A172 (cell line): ENCODE measurements at places on chromosomes 16 and 17.
A peak's percentile ranks its signal among the peaks of the same experiment; 100 is the strongest.

- DNase-seq = no peak
Measured at GRCh38 chr16:85657996-85658395, 30.8 kb downstream of the GINS2 start.

GRCh38 chr16:61148930-61149329 is 887.3 kb downstream of the CDH8 start:
- no peak for DNase-seq

- no peak for DNase-seq
Measured at GRCh38 chr17:37478187-37478586, 11.5 kb upstream of the DUSP14 start.

GRCh38 chr16:52591934-52592592 is 45.1 kb upstream of the TOX3 start:
- DNase-seq = no peak

DNA sequence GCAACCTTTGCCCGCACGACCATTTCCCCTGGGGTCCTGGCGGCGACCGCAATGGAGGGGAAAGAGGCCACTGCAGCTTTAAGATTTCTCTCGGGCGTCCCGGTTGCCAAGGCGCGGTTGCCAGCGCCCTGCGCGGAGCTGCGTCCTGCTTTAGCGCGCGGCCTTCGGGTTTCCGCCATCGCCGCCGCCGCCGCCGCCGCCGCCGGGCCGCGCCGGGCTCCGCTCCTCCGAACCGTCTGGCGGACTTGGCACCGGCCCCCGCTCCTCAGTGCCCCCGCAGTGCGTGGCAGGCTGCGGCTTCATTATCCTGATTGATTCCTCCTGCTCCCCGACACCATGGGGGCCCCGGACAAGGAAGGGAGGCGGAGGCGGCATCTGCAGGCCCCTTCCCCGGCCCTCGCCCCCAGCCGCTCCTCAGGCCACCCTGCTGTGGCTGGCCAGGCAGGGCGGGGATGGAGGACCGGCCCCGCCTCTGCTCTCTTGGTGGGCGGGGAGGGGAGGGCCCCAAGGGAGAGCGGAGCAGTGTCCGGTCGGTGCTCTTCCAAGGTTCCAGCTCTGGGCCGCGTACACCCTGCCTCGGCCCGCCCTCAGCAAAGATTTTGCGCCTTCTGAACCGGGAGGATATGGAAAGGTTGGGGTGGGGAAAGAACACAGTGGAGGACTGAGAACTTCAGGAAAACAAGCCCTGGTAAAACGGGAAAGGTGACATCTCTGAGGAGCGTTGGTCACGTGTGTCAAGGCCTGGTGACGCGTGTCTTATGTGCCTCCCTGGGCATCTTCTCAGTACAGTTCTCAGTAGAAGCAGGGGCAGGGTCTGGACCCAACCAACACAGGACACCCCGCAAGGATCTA is 34.0 kb downstream of the NEUROD2 start:
- DNase-seq = peak; percentile 65

DNA sequence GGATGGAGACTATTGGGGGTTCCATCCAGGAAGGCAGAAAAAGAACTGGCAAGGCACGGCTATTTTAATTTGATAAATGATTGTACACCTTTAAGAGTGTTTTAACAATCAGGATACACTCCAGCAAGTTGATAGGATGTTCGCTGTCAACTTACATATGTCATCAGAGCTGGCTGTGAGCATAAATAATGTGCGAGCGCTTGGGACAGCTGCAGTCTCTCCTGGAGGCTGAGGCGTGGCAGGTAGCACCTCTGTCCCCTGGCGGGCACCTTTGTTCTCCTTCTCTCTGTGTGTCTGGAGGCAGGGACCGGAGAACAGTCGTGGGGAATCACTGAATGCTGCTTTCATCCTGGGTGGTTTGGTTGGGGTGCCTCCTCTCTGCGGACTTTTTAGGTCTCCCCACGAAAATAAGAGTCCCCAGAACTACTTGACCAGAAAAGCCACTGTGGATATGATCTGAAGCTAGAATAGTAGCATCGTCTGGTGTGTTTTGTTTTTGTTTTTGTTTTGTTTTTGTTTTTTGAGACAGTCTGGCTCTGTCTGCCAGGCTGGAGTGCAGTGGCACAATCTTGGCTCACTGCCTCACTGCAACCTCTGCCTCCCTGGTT is 9.4 kb downstream of the BAHCC1 start:
- no peak for DNase-seq

DNA sequence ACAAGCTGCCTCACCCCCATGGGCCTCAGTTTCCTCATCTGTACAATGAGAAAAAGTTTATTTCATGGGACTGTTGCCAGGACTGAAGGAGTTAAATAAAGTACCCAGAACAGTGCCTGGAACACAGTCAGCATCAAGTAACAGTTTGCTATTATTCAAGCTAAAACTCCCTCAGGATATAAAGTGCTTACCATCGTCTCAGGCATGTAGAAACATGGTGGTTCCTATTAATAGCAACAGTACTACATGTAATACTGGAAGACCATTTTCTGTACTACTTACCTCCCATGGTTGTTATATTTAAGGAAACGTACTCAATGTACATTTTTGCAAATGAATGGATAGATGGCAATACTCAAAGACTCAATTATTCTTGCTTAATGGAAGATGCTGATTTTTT is 93.4 kb downstream of the NCOR1 start:
- no peak for DNase-seq
